Activated T-cell treated with anti-CD3 and anti-CD28 coated beads, Interleukin-2, amount 50 U/mL, for 72 hours (primary cell): ENCODE measurements at places on chromosomes 11 and 22. TPM values are rescaled to one million over a fixed set of nuclear protein-coding genes. Genes with fewer than 3 reads are reported as not detected.

- H3K4me3 ChIP-seq = no peak overlapping the region
- no peaks in the 10 kb centered on the region for H3K4me1 ChIP-seq
- H3K36me3 ChIP-seq = no peaks in the 10 kb centered on the region
- no peak overlapping the region for H3K27ac ChIP-seq
- peaks cover 12% of the 10 kb centered on the region for H3K27me3 ChIP-seq
Observed at GRCh38 chr11:120136356-120136755, 1.6 kb downstream of the TRIM29 start.

GRCh38 chr11:128494418-128495332 is 92.7 kb downstream of the ETS1 start:
- H3K4me1 ChIP-seq = peaks cover 99% of the 10 kb centered on the region
- peak overlapping the region; percentile 88 for H3K4me3 ChIP-seq
- no peaks in the 10 kb centered on the region for H3K27me3 ChIP-seq
- peaks cover 80% of the 10 kb centered on the region for H3K36me3 ChIP-seq
- DNase-seq = no peak
- H3K27ac ChIP-seq = peak overlapping the region; percentile 99

The MMP11 gene
- 0.56 TPM for total RNA-seq

The DNAJB7 gene
- total RNA-seq = not detected

The PCF11 gene
- 79.5 TPM for total RNA-seq

The CDC45 gene
- 144 TPM for total RNA-seq

DNA sequence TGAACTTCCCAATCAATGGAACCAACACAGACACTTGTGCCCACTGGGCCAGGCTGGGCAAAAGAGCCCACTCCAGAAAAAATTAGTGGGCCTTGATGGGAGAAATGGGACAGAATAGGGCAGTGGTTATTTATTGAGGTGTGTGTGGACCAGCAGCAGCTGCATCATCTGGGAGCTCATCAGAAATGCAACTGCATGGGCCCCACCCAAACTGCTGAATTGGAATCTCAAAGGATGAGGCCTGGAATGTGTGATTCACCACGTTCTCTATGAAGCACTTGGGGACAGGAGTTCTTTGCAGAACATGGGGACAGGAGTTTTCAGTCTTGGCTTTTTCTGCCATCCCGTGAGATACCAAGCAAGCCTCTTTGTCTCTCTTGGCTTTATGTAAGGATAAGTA is 255.6 kb upstream of the PLET1 start:
- no peaks in the 10 kb centered on the region for H3K27me3 ChIP-seq
- DNase-seq = no peak
- no peak overlapping the region for H3K27ac ChIP-seq
- H3K36me3 ChIP-seq = no peaks in the 10 kb centered on the region

- H3K4me3 ChIP-seq = no peak overlapping the region
- no peak for DNase-seq
- H3K36me3 ChIP-seq = peaks cover 3% of the 10 kb centered on the region
- no peaks in the 10 kb centered on the region for H3K27me3 ChIP-seq
- peak overlapping the region; percentile 35 for H3K27ac ChIP-seq
Observed at GRCh38 chr22:38228326-38228872, 26.6 kb downstream of the MAFF start.

GRCh38 chr11:43994196-43994595 is 51.8 kb downstream of the C11orf96 start:
- no peak overlapping the region for H3K4me3 ChIP-seq
- H3K27ac ChIP-seq = no peak overlapping the region
- H3K27me3 ChIP-seq = no peaks in the 10 kb centered on the region
- H3K36me3 ChIP-seq = no peaks in the 10 kb centered on the region
- H3K4me1 ChIP-seq = no peaks in the 10 kb centered on the region

GRCh38 chr11:74330075-74330858 is 18.8 kb upstream of the P4HA3 start:
- H3K27me3 ChIP-seq = no peaks in the 10 kb centered on the region
- H3K36me3 ChIP-seq = no peaks in the 10 kb centered on the region
- H3K4me3 ChIP-seq = no peak overlapping the region
- no peaks in the 10 kb centered on the region for H3K4me1 ChIP-seq

GRCh38 chr11:3003396-3004231 is 11.5 kb upstream of the NAP1L4 start:
- no peaks in the 10 kb centered on the region for H3K27me3 ChIP-seq
- no peak overlapping the region for H3K27ac ChIP-seq
- H3K4me1 ChIP-seq = peaks cover 16% of the 10 kb centered on the region

The ATG13 gene
- 75.6 TPM for total RNA-seq

The RFPL3 gene
- total RNA-seq = not detected

DNA sequence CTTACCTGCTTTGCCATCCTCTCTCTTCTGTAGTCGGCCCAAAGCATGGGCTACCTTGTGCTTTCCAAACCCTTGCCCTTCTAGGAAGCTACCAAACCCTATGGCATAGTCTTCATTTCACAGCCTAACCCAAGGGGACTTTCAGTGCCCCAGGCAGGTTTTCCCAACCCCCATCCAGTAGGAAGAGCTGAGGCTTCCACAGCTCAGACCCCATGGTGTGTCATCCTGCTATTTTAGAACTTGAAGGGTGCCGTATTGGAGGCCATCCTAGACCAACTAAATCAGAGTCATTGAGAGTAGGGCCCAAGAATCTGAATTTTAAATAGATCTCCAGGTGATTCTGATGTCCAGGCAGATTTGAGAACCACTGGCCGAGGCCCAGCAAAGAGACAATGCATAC is 31.9 kb upstream of the TUB start:
- H3K27me3 ChIP-seq = peaks cover 27% of the 10 kb centered on the region
- H3K36me3 ChIP-seq = no peaks in the 10 kb centered on the region
- H3K4me3 ChIP-seq = no peak overlapping the region
- H3K4me1 ChIP-seq = no peaks in the 10 kb centered on the region
- no peak overlapping the region for H3K27ac ChIP-seq

DNA sequence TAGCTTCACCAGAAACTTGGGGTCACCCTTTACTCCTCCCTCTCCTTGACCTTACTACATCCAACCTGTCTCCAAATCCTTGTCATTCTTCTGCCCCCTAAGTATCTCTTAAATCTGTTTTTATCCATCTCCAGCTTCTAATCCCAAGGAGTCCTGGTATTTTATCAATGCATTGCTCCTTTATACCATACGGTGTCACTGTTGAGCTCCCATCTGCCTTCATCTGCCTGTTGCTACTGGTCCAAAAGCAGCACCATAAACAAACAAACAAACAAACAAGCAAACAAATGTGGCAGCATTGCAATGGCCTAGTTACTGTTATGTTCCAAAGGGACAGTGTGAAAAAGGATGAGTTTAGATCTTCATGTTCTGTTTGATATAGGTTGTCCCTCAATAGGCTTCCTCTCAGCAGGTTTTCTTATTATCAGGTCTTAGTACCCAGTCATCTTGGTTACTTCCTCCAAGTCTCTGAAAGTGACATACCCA is 34.2 kb downstream of the DNHD1 start:
- no peaks in the 10 kb centered on the region for H3K27me3 ChIP-seq
- no peaks in the 10 kb centered on the region for H3K36me3 ChIP-seq
- no peak overlapping the region for H3K27ac ChIP-seq
- peaks cover 14% of the 10 kb centered on the region for H3K4me1 ChIP-seq
- no peak overlapping the region for H3K4me3 ChIP-seq
- peak; percentile 12 for DNase-seq

GRCh38 chr11:102773386-102773785 is 7.0 kb downstream of the MMP10 start:
- H3K36me3 ChIP-seq = no peaks in the 10 kb centered on the region
- no peak for DNase-seq
- H3K4me3 ChIP-seq = no peak overlapping the region
- no peaks in the 10 kb centered on the region for H3K4me1 ChIP-seq
- H3K27ac ChIP-seq = no peak overlapping the region

DNA sequence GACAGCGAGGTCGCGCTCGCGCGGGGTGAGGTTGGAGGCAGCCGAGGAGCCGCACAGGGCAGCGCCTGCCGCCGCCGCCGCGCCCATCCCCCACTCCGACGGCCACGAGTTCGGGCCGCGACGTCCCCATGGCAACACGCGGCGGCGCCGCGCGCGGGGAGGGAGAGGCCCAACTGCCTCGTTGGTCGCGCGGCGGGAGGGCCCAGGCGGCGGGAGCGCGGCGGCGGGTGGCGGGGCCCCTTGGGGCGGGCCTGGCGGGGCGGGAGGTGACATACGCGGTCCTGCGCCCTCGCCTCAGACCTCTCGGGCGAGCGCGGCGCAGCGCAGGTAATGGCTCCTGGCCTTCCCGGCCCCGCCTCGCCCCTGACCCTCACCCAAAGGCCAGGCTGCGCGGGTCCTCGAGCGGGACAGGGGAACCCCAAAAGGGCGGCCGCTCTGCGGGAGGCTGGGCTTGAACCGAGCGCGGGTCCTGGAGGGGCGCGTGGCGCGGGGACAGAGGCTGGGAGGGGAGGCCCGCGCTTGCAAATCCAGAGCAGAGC is at the start of gene DEUP1:
DEUP1 (plus strand) TSS at position 297 of the 539 bp plus-strand sequence. CDS start 1,518 bp downstream, outside the sequence.
- no peak within 1 kb of the TSS for H3K27ac ChIP-seq
- peak within 1 kb of the TSS; percentile 76 for H3K4me3 ChIP-seq
- H3K4me1 ChIP-seq = no peaks in the 10 kb centered on the region
- H3K27me3 ChIP-seq = peaks cover 41% of the 10 kb centered on the region
